ENCODE measurements at places on chromosomes 12 and 14.

DNA sequence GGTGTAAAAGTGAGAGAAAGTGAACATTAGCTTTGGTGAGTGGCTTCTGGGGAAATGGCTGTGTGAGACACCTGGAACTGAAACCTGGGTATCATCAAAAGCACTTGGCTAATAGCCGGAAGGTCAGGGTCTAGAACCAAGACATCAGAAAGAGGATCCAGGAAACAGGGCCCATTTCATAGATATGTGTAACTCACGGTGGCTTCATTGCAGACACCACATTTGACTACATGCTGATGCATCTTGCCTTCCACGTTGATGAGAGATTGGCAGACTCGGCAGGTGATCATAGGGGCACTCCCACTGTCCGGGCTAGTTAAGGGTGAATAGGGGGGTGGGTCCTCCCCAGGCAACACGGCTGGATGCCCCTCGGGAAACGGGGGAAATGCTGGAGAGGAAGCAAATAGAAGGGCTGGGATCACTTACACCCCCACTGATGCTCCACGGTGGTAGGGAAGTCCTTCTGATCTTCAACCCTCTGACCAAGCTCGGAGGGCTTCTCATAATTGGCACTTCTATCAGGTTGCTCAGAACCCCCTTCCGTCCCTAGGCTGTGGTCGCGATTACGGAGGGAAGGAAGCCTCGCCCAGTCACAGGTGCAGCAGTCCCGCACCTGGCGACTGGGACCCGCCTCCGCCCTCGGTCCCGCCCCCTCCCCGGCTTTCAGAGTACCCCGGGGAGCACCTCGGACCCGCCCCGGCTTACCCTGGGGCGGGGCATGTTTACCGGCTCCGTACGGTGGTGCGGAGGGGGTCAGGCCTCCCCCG is 593 bp downstream of the PIP4P1 start:
- DNase-seq: no peak

GRCh38 chr14:99853206-99853605 is 60.0 kb downstream of the EML1 start:
- no peak for DNase-seq

GRCh38 chr12:107522692-107523477 is 162.7 kb upstream of the PWP1 start:
- DNase-seq: no peak

DNA sequence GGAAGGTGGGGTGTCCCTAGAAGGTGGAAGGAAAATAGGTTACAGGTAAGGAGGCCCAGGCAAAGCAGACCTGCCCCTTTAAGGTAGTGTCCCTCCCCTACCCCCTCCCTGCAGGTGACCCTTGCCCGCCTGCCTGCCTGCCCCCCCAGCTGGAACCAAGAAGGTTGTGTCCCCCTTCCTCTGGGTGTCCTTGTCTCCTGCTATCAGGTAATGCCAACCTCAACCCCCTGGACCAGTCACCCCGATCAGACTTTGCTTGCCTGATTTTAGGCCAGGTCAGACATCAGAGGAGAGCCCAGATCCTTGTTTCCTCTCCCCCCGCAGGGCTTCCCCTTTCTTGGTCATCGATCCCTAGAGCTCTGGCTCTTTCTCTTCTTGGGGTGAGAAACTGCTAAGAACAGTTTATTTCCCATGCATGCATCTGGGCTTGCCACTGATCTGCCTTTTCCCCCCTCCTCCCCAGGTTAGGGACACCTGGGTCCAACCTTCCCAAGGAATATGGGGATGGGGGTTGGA is at the start of gene SLC39A5:
Gene SLC39A5, plus strand, starts transcription at position 136 of the 516 bp plus-strand sequence. CDS start 1,224 bp downstream, outside the sequence.
- no peak for DNase-seq

DNA sequence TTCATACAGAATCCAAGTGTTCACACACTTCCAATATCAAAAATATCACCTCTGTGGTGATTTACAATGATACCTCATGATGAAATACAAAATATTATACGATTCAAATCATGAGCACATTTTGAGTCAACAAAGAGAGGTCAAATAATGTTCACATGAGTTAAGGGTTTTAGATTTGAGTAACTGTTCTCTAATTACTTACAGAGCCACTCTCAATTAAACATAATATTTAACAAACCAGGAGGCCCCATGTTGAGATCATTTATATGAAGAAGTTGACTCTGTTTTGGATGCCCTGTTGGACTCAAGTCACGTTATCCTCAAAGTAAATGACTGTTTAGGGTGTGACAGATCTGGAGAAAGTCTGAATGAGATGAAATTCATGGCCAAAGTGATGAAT is 53.5 kb downstream of the NUAK1 start:
- DNase-seq: no peak
